ENCODE measurements at places on chromosomes 4 and X.
A peak's percentile ranks its signal among the peaks of the same experiment; 100 is the strongest.

DNA sequence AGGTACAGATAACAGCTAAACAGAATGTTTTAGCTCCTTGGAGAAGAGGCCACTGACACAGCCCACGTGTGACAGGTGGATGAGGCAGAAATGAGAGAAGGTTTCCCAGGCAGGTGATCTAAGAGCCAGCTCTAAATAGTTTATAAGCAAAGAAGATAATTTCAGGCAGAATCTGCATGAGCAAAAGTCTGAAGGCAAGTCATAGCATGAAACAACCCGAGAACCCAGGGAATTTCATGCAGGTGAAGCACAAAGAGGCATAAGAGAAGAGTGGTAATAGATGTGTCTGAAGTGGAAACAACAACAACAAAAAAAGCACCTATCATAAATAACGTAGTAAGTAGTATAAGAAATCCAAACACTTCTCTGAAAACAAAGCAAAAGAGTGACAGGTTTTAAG lies 275.8 kb upstream of the CPEB2 start:
- no peak overlapping the region for H3K27ac ChIP-seq
- H3K4me1 ChIP-seq, result no peaks in the 10 kb centered on the region
- H3K27me3 ChIP-seq, result no peaks in the 10 kb centered on the region
- H3K36me3 ChIP-seq, result no peaks in the 10 kb centered on the region

GRCh38 chr4:2241003-2241402 lies 918 bp downstream of the HAUS3 start:
- H3K4me3 ChIP-seq, result peak overlapping the region; percentile 90
- no peak overlapping the region for H3K27ac ChIP-seq
- DNase-seq, result no peak
- H3K36me3 ChIP-seq, result no peaks in the 10 kb centered on the region
- no peaks in the 10 kb centered on the region for H3K27me3 ChIP-seq
- peaks cover 73% of the 10 kb centered on the region for H3K4me1 ChIP-seq

DNA sequence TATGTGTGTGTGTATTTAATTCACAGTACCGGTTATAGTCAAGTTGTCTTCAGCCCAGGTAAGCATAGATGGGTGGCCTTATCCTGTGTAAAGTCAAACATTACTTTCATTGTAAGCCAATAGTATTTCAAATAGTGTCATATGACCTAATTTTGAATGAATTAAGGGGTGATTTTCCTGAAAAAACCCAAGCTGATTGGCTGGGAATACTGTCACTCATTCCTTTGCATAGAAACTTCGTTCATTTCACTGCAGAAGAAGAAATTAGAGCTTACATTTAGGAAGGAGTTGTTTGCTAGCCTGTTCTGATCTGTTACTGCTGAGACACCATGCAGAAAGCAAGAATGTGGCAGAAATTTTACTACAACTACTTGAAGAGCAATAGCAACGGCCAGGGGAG lies 45.4 kb downstream of the SMARCAD1 start:
- DNase-seq, result no peak
- H3K4me3 ChIP-seq, result no peak overlapping the region
- H3K27me3 ChIP-seq, result no peaks in the 10 kb centered on the region
- no peak overlapping the region for H3K27ac ChIP-seq

DNA sequence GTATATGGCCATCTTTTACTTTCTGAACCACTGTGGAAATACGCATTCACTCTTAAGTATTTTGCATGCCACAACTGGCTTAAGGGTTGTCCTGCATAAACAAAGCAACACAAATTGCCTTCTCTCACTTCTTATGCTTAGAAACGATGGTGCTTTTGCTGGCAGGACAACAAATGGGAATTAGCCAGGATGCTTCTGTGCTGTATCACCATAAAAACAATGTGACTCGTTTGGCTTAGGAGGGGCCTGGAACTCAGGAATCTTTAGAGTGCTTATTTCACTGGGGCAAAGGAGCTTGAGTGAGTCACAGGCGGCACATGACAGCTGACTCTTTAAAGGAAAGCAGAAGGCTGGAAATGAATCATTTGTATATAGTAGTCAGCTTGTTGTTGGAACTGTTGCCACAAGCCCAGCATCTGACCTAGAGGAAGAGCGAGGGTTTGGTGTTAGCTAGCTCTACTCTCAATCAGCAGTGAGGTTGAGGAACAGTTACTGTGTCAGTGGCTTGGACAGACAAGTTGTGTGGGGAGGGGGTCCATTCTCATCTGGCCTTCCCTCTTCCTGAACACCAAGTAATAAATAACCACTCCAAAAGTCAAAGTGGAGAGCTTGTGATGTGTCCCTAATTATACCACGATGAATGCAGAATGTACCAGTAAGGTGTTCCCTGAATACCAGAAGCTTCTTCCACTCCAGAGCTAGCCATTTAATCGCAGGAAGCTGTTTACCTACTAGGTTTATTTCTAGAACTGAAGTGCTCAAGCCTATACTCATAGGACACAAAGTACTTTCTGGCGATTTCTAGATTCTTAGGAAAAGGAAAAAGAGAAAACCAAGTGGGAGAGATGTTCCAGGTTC lies 293.1 kb downstream of the CAMK2D start:
- H3K27ac ChIP-seq, result peak overlapping the region; percentile 88
- DNase-seq, result peak; percentile 77
- peaks cover 9% of the 10 kb centered on the region for H3K36me3 ChIP-seq
- peak overlapping the region; percentile 1 for H3K4me3 ChIP-seq
- no peaks in the 10 kb centered on the region for H3K27me3 ChIP-seq
- peaks cover 20% of the 10 kb centered on the region for H3K4me1 ChIP-seq

DNA sequence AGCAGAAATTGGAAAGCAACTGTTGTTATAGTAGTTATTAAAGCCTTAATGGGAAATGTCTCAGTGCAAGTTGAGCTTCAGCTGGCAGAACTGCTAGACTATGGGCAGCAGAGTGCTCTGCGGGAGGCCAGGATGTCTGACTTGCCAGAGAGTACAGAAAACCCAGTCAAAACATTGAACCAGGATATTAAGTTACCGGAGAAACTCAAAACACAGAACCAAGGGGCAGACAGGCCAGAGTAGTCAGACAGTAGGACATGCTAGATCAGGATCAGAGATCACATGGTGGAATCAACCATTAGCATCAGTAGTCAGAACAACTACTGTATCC lies 72.9 kb upstream of the TNIP3 start:
- no peaks in the 10 kb centered on the region for H3K36me3 ChIP-seq
- no peak overlapping the region for H3K27ac ChIP-seq
- no peaks in the 10 kb centered on the region for H3K4me1 ChIP-seq
- DNase-seq, result no peak

DNA sequence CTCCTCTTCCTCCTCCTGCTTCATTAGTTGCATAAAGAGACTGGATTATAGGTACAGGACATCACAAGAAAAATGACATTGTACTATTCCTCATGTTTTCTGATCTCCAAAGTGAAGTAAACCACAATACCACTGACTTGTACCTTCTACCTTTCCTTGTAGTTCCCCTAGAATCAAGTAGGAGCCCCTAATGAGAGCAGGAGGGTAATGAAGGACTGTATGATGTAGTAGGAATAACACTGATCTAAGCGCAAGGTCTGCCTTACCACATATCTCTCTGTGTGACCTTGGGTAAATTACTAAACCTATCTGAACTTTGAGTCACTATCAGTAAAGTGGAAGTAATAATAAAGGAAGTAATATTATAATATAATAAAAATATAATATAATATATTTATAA lies 3.6 kb downstream of the VSIG4 start:
- H3K36me3 ChIP-seq, result no peaks in the 10 kb centered on the region
- DNase-seq, result no peak
- H3K27ac ChIP-seq, result no peak overlapping the region
